ENCODE measurements at places on chromosomes 6 and 20.

GRCh38 chr6:126873351-126873750, 245.1 kb upstream of the RSPO3 start:
- no peak overlapping the region for H3K4me3 ChIP-seq
- no peak overlapping the region for H3K27ac ChIP-seq
- no peaks in the 10 kb centered on the region for H3K4me1 ChIP-seq
- no peaks in the 10 kb centered on the region for H3K27me3 ChIP-seq
- DNase-seq, result no peak

DNA sequence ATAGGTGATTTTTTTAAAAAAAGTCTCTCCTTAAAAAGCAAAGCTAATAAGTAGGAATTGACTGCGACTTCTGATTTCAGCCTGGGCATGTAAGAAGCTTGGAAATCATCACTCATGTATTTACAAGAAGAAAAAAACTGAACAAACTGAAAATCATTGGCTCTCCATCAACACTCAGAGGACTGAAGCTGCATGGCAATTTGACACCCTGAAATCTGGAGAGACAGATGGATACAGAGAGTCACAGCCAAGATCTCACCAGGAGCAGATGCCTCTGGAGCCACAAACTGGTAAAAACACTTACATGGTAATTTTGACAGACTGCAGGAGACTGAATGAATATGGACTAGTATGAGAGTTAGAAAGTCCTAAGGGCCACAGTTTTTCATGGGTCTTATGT, 191.2 kb upstream of the TCF21 start:
- H3K36me3 ChIP-seq, result no peaks in the 10 kb centered on the region
- no peak overlapping the region for H3K4me3 ChIP-seq
- H3K4me1 ChIP-seq, result no peaks in the 10 kb centered on the region
- no peak for DNase-seq
- H3K27me3 ChIP-seq, result no peaks in the 10 kb centered on the region

GRCh38 chr6:25242567-25242966, 36.6 kb upstream of the CARMIL1 start:
- H3K36me3 ChIP-seq, result no peaks in the 10 kb centered on the region

DNA sequence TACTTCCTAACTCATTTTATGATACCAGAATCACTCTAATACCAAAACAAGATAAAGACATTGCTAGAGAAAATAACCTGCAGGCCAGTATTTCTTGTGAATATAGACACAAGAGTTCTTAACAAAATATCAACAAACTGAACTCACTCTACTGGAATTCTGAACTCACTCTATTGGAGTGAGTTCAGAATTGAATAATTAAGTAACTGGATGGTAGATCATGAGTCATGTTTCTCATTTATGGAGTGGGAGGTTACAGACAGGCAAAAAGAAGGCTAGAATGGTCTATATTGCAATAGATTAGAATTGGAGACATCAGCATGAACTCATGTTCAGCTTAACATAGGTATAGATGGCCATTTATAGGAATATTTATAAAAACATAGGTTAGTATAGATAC, 26.6 kb upstream of the C6orf58 start:
- no peak overlapping the region for H3K27ac ChIP-seq
- H3K36me3 ChIP-seq, result no peaks in the 10 kb centered on the region
- H3K4me1 ChIP-seq, result no peaks in the 10 kb centered on the region
- no peak for DNase-seq
- no peaks in the 10 kb centered on the region for H3K27me3 ChIP-seq

GRCh38 chr20:32050851-32051556, 1.0 kb upstream of the HCK start:
- DNase-seq, result peak; percentile 79
- peaks cover 58% of the 10 kb centered on the region for H3K27me3 ChIP-seq
- H3K4me3 ChIP-seq, result peak overlapping the region; percentile 83
- no peaks in the 10 kb centered on the region for H3K36me3 ChIP-seq

GRCh38 chr6:138596591-138596990, 97.3 kb upstream of the NHSL1 start:
- no peak for DNase-seq
- H3K27me3 ChIP-seq, result no peaks in the 10 kb centered on the region
- H3K27ac ChIP-seq, result no peak overlapping the region
- H3K4me1 ChIP-seq, result peaks cover 49% of the 10 kb centered on the region

GRCh38 chr6:159252955-159253508, 83.8 kb downstream of the FNDC1 start:
- H3K4me1 ChIP-seq, result no peaks in the 10 kb centered on the region
- H3K27me3 ChIP-seq, result no peaks in the 10 kb centered on the region
- no peak overlapping the region for H3K4me3 ChIP-seq
- H3K27ac ChIP-seq, result no peak overlapping the region
- no peaks in the 10 kb centered on the region for H3K36me3 ChIP-seq

DNA sequence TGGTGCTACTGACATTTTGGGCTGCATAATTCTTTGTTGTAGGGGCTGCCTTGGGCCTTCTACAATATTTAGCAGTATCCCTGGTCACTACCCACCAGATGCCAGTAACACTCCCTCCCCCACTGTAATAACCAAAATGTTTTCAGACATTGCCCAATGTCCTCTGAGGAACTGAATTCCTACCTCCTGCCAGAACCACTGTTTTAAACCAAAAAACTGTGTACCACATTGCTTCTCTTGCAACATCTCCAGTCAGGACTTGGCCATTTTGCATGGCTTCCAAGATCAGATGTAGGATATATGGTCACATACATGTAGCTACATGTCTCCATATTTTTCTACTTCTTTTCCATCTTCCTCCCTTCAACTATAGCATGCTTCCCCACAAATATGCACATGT, 97.4 kb upstream of the IFNGR1 start:
- H3K4me3 ChIP-seq, result no peak overlapping the region
- H3K27ac ChIP-seq, result no peak overlapping the region
- no peak for DNase-seq
- H3K4me1 ChIP-seq, result peaks cover 5% of the 10 kb centered on the region
- no peaks in the 10 kb centered on the region for H3K36me3 ChIP-seq
- H3K27me3 ChIP-seq, result no peaks in the 10 kb centered on the region

DNA sequence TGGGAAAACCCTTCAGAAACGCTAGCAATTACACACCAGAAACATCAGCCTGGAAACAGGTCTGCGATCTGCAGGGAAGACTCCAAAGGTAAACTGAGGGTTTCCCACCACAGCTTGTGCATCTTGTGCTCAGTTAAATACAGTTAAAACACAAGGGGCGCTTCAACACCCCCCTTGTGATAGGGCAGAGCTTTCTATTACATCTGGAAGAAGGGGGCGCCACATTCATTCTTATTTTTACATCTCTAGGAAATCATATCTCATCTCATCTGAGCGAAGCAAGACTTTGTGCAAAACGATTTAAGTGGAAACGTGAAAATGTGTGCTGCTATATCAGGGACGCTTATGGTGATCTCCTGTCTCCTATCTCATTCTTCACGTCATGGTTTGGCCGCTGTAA, 58.5 kb downstream of the PRND start:
- H3K36me3 ChIP-seq, result no peaks in the 10 kb centered on the region
- no peaks in the 10 kb centered on the region for H3K27me3 ChIP-seq
- H3K27ac ChIP-seq, result no peak overlapping the region

GRCh38 chr6:7674291-7674690, 51.6 kb upstream of the BMP6 start:
- H3K27ac ChIP-seq, result no peak overlapping the region
- H3K36me3 ChIP-seq, result no peaks in the 10 kb centered on the region
- H3K4me1 ChIP-seq, result peaks cover 5% of the 10 kb centered on the region
- no peak for DNase-seq
- H3K4me3 ChIP-seq, result no peak overlapping the region

Measured in GM23338 (cell line).